ENCODE measurements at places on chromosomes 16 and 17.

DNA sequence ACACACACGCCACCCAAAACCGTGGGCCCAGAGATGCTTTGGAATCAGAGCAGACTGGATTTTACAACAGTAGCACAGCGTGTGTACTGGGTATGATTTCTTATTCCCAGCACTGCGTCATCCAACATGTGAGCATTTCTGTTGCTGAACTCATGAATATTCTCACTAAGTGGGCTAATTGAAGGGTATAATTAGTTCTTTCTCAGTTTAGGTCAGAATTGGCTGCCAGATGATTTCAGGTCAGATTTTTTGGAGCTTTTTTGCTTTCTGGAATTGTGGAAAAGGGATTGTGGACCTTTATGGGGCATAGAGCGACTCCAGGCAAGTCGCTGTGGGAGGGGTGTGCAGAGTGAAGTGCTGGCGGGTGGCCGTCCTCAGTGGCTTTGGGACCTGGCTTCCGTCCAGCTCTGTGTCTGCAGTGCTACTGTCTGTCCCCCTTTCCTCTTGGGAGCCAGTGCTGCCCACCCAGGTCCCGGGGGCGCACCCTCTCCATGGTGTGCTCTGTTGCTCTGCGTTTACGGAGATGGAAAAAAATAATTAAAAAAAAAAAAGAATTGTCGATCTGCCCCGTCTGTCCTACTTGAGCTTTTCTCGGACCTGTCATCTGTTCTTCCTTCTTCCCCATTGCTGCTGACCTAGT lies 25.0 kb downstream of the FOXK2 start:
- no peak for DNase-seq

- DNase-seq: no peak
Measured at GRCh38 chr17:50976951-50977472, 110.9 kb upstream of the TOB1 start.

GRCh38 chr17:16442594-16443510 lies 27.5 kb downstream of the TRPV2 start:
- DNase-seq: peak; percentile 32

DNA sequence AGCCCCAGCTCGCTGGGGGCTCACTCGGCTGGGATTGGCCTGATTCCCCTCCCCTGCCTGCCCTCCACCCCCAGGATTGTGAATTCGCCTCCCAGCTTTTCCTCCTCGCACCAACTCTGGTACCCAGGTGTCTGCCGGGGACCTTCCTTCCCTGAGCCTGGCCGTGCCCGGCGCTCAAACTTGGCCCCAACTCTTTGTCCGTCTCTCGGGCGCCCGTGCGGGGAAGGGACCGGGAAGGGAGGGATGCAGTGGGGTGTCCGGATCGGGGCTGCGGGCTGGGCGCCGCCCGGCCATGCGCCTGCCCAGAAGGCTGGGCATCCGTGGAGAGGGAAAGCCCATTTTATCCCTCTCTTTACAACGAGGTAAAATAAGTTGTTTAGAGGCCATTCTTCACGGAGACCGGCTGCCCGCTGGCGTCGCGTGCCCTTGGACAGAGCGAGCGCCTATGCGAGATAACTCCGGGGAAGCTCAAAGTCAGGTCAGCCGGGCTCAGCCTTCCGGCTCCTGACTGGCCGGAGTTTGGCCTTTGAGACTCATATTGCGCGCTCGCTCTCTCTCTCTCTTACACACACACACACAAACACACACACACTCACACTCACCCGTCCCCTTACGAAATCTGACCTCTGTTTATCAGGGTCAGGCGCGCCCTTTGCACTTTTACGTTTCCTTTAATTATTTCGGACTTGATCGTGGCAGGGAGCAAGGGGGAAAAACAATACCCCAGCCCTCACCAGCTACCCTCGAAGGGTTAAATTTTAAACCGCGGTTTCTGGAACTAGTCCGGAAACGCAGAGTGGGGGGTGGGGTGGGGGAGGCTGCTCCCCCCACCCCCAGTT lies 774 bp upstream of the MAF start:
- no peak for DNase-seq

DNA sequence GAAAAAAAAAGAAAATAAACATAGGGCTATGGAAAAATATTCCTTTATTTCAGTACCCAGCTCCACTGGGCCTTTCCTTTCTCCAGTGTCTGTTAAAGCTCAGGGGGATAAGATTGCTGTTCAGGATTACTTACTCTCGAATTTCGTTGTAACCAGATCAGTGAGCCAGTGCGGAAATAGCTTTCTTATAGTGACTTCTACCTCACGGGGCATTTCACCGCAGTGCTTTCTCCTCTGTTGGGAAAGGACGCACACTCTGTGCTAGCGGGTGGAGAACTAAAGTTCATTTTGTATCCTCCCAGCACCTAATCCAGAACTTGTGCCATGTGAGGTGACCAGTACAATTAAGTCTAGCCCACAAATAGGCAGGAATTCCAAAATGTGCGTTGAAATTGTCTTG lies 38.3 kb downstream of the RPA1 start:
- DNase-seq: peak; percentile 46

- DNase-seq: peak; percentile 51
Measured at GRCh38 chr17:60525328-60525684, 736 bp downstream of the APPBP2 start.

DNA sequence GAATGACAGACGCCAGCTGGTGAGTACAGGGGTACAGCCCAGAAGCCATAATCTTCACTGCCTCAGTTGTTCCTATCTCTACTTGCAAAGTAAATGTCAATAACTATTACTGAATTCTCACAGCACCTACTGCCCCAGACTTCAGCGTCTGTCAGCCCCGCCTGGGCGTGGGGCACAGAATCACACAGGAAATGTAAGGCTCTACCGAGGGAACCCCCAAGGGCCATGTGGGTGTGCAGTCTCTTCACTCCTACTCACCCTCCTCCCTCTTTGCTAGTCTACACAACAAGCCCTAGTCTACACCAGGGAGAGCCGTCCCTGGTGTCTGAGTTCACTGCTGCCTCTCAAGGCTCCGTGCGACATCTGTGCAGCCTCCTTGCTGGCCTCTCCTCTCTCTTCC lies 4.5 kb downstream of the NPTX1 start:
- DNase-seq: no peak

DNA sequence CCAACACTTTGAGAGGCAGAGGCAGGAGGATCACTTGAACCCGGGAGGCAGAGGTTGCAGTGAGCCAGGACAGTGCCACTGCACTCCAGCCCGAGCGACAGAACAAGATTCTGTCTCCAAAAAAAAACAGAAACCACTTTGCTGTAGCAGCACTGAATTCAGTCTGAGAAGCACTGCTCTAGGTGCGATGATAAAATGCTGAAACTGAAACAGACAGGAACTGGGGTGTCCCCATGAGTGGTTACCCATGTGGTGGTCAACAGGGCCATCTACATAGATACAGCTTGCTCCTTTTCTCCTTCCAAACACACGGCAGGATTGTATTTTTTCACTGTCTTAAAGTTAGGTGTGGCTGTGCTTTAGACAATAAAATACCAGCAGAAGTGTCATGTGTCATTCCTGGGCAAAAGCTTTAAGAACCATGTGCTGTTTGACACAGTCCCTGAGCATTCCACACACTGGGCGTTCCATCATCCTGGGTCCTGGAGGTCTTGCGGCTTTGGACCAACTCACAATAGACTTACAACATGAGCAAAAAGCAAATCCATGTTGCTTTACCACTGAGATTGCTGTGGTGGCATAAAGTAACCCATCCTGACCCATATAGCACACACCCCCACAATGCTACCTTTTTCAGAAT lies 11.5 kb downstream of the GAS7 start:
- DNase-seq: no peak

DNA sequence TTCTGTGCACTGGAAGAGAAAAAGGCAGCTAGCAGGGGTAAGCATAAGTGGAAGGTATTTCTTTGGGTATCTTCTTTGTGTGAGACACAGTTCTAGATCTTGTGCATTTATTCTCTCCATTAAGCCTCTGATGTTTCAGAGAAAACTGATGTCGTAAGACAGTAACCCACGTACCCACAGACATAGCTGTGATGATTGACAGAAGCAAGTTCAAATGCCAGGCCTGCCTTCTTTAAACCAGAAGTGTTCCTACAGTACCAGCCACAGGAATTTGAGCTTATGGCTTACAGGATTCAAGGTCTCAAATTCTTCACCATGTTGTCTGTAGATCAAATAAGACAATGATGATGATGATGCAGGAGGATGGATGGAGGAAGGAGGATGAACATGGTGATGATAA lies 161.4 kb upstream of the KCNJ16 start:
- DNase-seq: no peak

DNA sequence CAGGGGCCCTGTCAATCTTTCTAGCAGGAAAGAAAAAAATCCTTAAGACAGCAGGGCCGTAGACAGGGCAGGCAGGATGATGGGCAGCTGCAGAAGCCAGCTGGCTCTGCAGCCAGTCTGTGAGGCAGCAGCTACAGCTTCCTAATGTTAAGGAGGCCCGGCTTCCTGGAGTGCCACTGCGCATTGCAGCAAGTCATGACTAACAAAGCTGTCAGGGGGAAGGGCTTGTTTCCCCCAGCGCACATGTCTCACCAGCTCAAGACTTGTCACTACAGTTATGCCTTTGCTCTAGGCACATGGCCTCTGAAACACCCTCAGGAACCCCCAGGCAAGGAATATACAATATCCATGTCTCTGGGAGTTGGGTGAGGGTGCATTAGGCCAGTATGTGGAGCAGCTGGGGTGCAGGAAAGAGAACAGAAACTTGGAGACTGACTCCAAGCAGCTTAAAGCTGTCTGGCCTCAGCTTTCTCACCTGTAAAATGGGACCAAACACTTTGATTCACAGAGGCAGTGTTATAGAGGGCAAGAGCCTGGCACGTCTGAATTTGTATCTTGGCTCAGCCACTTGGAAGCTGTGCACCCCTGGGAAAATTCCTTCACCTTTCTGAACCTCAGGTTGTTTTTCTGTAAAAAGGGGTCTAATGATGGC lies 220.0 kb downstream of the HAPSTR1 start:
- DNase-seq: no peak

DNA sequence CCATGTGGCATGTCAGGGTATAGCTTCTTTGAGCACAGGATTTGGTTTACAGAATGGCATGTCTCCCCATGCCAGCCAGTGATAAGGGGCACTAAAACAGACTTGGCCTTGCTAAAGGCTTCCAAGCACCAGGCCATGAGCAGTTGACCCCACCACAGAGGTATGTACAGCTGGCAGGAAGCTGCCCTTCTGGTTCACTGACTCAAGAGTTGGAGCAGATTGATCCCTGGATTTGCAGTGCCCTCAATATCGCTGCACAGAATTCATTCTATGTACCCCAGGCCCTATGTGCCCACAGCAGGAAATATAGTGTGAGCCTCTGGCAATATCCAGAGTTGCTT lies 24.3 kb downstream of the HLF start:
- DNase-seq: no peak

- no peak for DNase-seq
Measured at GRCh38 chr17:49858796-49859195, 10.9 kb upstream of the TAC4 start.

DNA sequence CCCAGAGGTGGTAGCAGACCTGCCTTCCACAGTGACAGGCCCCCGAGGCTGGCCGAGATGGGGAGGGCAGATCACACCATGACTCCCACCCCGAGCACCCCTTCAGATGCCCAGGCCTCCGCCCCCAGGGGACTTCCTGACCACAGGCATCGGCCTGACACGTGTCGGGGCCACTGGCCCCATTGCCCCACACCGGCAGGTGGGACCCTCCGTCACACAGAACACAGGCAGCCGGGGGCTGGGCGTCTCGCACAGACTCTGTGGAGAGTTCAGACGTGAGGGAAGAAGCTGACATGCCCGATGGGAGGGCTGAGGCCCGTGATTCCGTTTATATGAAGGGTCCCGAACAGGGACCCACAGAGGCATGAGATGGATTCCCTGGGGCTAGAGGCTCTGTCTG lies 51.3 kb upstream of the GNG13 start:
- DNase-seq: no peak

DNA sequence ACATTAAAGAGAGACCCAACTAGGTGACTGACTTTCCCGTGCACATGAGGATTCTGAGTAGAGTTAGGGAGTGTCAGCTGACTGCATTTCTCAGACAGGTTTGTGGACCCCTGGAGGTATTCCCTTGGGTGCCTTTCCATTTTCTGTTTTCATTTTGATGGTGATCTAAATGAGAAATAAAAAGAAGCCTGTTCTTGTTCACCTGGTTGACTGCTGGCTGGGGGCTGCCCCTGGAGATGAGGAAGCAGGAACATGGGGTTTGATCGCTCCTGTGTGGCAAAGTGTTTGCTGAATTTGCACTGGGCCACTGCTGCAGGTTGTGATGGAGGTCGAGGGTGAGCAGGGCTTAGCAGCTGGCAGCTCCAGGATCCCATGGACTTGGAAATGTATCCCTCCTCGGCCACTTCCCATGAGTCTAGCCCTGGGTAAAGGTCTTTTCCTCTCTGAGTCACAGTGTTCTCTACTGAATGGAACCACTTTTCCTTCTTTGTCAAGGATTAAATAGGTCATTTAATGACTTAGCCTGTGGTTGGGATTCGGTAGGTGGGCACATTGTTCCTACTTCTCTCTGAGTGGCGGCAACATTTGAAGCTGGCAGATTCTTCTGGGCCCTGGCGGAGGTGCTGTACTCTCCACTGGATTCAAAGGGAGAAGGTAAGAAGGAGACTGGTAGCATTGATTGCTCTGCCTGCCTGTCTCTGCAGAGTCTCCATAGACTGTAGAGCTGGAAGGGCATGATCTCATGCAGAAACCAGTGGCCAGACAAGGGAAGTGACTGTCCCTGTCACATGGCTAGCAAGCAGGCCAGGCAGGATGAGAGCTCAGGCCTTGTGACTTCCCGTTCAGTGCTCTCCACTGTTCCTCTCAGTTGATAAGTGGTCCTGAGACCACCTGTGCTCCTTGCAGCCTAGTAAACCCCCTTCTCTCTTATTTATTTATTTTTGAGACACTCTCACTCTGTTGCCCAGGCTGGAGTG lies 17.9 kb downstream of the SNX29 start:
- no peak for DNase-seq

DNA sequence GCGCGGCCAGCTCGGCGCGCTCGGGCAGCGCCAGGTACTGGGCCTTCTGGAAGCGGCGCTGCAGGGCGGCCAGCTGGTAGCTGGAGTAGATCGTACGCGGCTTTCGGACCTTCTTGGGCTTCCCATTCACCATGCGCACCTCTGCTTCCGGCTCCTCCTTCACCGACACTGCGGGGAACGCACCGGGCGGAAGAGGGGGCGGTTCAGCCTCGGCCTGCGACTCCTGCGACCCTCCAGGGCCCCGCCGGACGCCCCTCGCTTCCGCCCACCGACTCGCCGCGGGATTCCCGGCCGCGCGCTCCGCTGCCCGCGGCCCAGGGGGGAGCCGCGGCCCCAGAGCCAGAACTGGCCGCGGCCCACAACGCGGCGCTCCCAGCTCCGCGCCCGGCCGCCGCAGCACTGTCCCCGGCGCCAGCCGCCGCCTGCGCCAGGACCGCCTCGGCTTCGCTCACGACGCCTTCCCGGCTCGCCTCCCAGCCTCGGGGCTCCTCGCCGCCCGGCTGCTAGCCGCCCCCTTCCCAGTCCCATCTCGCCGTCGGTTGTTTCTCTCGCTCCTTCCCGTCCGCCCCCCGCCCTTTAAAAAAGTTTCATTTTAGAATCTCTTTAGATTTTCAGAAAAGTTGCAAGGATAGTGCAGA lies 1.5 kb downstream of the DLX3 start:
- DNase-seq: no peak

GRCh38 chr16:5678371-5678770 lies 580.8 kb upstream of the EEF2KMT start:
- DNase-seq: no peak
